Coronary artery (tissue), 2 donors: ENCODE measurements at places on chromosomes 5 and 9.

GRCh38 chr9:37938121-37938891, 34.4 kb upstream of the SLC25A51 start:
- no peak for DNase-seq

DNA sequence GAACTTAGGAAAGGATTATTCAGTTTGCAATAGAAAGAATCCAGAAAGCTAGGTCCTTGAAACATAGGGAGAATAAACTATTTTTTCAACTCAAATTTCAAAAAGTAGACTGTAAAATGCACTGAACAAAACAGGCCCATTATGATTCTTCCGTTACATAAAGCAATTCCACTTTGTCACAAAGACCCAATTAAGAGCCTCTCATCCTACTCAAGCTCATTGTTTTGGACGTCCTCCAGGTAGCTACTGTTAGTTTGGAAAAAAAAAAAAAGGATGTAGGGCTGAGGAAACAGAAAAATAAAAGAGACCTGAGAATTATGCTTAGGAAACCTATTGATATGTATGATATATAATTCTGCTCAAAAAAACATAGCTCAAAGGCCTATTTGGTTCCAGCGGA, 74.0 kb downstream of the DIRAS2 start:
- DNase-seq = no peak

- no peak for DNase-seq
Observed at GRCh38 chr5:61263561-61264272, 68.3 kb upstream of the ZSWIM6 start.

DNA sequence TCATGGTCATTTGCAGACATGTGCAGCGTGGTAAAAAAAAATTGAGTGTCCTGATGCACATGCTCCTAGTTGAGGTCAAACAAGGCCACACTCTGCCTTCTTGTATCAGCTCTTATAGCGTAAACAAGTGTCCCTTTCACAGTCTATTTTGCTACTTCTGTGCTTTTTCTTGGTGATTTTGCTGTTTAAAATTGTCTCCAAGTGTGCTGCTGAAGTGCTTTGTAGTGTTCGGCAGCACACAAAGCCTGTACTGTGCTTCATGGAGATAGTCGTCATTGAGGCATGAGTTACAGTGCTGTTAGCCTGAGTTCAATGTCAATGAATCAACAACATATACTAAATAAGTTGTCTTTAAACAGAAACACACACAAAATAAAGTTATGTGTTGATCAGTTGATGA, 690.4 kb upstream of the MEF2C start:
- DNase-seq = no peak

- no peak for DNase-seq
Observed at GRCh38 chr5:6729386-6730310, 16.4 kb downstream of the TENT4A start.

GRCh38 chr5:100775533-100775855, 127.6 kb downstream of the ST8SIA4 start:
- no peak for DNase-seq

GRCh38 chr9:124258607-124259157, 933 bp downstream of the NEK6 start:
- DNase-seq = no peak

DNA sequence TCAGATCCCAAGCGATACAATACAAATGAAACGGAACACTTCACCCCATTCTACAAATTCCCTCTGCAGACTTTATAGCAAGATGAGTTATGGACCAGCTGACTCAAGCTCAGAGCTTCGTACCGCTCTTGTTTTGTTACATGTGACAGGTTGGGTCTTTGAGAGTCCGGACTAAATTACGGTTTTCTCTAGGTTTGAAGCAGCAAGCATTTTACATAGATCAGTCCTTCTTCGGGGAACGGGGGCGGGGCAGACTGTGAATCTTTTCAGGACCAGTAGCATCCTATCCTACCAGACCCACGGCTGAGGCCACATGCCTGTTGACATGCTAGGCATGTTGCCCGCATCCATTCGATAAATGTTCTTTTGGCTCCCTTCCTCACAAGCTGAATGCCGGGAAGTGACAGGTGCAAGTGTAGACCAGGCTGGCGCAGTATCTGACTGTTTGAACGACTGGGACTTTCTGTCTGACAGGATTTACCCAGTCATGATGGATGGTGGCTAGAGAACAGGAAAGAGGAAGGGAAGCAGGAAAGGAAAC, 811.0 kb upstream of the GRAMD2B start:
- DNase-seq = no peak

DNA sequence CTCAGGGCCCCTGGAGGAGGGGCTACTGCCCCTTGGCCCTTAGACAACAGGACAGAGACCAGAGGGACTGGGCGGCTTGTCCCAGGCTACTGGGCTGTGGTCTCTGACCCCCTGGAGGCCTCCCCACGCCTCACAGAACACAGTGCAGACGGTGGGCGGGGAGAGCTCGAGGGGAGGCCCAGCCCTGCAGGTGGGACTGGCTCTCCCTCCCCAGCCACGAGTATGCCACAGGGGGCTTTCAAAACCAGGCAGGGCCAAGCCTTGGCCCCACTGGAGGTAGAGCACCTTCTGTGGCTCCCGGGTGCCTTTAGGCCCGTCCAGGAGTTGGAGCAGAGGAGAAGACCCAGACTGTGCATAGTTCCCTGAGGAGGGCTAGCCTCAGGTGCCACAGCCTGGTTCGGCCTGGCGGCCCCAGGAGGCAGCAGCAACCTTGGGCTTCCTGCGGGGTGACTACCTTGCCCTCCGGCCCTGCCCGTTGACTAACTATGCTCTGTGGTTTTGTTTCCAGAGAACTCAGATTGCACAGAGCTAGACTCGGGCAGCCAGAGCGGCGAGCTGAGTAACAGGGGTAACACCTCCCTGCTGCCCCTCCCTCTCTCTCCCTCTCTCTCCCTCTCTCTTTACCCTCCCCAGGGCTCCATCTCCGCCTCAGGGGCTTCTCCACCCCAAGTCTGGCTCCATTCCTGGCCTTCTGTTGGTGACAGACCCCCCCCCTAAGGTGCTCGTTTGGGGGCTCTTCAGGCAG, 15.5 kb downstream of the CARD19 start:
- peak; percentile 63 for DNase-seq

- DNase-seq = no peak
Observed at GRCh38 chr5:107580889-107581820, 89.6 kb downstream of the EFNA5 start.

DNA sequence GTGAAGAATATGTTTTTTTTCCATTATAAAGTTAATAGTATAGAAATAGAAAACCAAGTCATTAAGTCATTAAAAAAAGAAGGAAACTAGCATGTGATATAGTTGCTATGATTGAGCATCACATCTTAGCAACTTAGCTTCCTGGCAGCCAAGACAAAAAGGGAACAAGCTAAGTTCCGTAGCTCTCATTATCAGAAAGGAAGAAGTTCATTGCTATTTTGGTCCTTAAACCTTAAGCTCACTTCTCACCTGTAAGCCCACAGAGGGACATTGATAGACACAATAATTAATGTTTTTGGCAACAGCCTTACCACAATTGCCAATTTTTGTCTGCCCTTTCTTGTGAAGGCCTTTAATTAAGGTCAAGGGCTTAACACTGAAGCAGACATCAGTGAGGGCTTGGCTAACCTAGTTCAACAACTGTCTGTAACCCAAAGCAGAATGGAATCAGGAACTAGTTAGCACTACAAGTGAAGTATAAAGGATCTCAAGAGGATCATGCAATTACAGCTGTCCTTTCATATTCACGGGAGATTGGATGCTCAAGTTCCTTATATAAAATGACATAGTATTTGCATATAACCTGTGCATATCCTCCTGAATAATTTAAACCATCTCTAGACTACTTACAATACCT, 24.0 kb upstream of the KLF4 start:
- DNase-seq = no peak

GRCh38 chr5:136212252-136212721, 19.3 kb upstream of the SMIM32 start:
- no peak for DNase-seq

GRCh38 chr9:28762167-28762566, 1188.9 kb upstream of the C9orf72 start:
- no peak for DNase-seq

GRCh38 chr5:61613679-61614078, 281.6 kb downstream of the ZSWIM6 start:
- DNase-seq = no peak

DNA sequence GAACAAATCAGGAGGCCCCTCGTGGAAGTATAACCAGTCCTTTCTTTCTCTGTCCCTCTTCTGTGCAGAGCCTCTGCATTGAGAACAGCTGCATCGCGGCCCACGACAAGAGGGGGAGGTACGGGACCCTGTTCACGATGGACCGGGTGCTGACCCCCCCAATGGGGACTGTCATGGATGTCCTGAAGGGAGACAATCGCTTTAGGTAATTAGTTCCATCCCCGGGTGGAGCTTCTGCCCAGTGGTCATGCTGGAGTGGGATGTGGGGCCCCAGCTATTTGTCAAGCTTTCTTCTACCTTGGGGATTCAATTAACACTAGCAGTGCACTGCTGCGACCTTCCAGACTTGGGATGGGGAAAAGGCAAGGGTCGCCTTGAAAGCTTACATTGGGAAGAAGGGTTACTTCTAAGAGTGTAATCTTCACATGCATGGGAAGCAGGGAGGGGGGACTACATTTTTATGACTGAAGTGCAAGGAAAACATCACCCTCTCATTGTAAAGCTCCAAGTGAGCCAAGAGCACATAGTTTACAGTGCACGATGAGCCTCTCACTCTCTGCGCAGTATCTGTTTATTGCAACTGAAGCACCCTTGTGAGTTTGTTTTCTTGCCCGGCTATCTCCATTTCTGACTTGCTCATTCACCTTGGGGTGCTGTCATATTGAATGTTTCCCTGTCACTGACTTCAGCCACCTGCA, 27.0 kb downstream of the TGFBI start:
- DNase-seq = peak; percentile 56

GRCh38 chr5:14125262-14125661, 17.9 kb upstream of the TRIO start:
- DNase-seq = no peak

GRCh38 chr9:137191691-137192447, 3.4 kb downstream of the SSNA1 start:
- no peak for DNase-seq

- peak; percentile 24 for DNase-seq
Observed at GRCh38 chr9:38284039-38284575, 108.4 kb upstream of the ALDH1B1 start.

DNA sequence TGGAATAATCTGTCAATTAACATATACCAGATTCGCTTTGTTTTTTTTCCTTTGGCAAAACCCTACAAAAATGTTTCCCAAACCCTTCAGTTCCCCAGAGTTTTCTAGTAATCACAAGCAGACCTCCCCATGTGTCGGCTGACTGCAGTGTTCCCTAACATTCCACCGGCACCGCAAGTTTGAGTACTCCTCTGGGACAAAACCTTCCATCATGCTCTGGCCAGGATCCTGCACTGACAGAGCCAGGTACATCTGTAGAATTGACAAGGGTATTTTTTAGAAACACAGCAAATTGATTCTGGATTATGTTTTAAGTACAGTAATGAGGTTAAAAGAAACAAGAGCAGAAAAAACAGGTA, 174.7 kb downstream of the GAS1 start:
- DNase-seq = no peak

GRCh38 chr5:641331-641765, 29.2 kb downstream of the CEP72 start:
- DNase-seq = no peak

DNA sequence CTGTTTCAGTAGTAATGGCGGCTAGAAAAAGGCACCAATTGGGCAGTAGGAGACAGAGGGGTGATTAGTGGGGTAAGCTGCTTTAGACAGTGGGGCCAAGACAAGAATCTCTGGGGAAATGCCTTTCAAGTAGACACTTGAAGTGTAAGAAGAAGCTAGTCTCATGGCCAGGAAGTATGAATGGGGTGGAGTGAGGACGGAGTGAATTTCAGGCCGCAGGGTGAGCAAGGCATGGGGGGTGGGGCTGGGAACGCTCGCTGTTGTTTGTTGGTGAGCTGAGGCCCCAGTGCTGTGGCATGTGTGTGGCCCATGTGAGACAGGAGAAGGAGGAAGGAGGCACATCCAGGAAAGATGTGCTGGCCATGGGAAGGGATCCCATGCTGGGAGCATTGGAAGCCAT, 149.2 kb upstream of the NFIL3 start:
- DNase-seq = no peak

DNA sequence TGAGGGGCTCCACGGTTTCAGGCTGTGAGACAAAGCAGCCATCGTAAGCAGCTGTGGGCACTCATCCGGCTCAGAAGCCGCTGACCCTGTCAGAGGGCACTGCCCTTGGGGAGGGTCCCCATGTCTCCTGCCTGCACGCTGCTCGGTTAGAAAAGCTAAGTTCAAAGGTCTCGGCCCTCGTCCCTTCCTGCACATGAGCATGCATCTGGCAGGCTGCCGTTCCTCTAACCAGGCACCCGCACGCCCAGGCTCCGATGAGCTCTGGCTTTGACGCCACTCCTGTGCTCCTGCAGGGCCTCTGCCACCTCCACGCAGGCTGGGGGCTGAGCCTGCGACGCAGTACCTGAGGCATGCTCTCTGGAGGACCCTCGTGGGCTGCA, 51.3 kb downstream of the NKD2 start:
- no peak for DNase-seq

DNA sequence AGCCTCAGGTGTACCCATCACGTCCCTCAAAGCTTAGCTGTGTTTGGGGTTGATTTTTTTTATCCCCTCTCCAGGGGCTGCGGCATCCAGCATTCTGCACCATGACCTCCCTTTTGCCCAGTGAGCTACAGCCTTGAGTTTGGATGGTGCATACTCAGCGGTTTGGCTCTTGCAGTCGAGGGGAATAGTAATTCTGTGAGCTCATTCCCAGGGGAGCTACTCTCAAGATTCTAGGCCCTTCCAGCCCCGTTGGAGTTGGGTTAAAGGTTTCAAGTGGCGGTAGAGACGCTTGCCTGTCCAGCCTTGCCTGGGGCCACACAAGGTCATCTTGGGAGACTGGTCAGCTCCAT, 102.2 kb upstream of the SPRY4 start:
- no peak for DNase-seq

- DNase-seq = no peak
Observed at GRCh38 chr9:6759185-6759977, 1.6 kb downstream of the KDM4C start.

GRCh38 chr5:438481-438981, 4.4 kb upstream of the EXOC3 start:
- no peak for DNase-seq

DNA sequence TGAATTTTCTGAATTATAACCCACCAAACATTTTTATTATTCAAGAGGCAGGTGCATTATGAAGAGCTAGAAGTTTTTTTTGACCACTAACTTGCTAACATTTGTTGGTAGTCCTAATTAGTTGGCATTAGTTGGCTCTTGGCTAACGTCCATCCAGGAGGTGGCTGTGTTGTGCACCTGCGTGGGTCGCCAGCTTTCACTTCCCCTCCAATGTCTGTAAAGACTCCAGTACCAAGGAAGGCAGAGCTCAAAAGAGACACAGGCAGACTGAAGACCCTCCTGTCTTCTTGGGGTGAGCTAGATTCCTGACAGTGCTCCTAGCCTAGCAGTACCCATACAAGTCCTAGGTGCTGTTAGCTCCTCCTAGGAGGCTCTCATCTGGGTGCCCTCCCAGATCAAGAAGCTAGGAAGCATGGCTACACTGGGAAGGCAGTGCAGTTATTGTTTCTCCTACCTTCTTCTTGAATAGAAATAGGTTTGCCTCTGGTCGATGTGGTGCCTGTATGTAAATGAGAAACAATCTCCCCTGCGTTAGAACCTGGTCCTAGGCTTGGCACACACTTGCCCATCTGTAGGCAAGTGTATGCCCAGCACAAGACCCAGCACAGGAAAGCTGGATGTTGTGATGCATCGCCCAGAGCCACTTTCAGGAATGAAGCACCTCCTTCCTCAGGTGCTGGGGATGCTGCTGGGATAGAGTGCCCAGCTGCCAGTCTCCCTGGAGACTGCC, 190.9 kb downstream of the ICE1 start:
- DNase-seq = no peak
